HuH-7.5 (cell line): ENCODE measurements at places on chromosomes 3 and 15.

DNA sequence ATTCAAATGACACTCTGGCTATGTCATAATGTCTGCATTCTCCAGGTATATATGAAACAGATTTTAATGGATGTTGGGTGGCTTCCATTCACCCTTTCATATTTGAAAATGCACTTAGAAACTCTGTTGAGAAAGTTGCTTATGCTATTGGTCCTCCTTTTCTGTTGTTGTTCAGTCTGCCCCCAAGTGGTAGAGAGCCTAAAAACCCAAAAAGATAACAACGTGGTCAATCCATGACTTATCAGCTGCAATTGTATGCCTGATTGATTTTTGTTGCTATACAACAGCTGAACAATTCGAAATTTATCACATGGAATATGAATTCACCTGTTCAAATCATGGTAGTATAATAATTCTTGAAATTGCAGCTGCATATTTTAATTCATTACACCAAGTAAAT is 279.8 kb downstream of the ROBO2 start:
- no peak for DNase-seq

GRCh38 chr15:71627188-71627587 is 183.2 kb upstream of the NR2E3 start:
- DNase-seq = no peak

DNA sequence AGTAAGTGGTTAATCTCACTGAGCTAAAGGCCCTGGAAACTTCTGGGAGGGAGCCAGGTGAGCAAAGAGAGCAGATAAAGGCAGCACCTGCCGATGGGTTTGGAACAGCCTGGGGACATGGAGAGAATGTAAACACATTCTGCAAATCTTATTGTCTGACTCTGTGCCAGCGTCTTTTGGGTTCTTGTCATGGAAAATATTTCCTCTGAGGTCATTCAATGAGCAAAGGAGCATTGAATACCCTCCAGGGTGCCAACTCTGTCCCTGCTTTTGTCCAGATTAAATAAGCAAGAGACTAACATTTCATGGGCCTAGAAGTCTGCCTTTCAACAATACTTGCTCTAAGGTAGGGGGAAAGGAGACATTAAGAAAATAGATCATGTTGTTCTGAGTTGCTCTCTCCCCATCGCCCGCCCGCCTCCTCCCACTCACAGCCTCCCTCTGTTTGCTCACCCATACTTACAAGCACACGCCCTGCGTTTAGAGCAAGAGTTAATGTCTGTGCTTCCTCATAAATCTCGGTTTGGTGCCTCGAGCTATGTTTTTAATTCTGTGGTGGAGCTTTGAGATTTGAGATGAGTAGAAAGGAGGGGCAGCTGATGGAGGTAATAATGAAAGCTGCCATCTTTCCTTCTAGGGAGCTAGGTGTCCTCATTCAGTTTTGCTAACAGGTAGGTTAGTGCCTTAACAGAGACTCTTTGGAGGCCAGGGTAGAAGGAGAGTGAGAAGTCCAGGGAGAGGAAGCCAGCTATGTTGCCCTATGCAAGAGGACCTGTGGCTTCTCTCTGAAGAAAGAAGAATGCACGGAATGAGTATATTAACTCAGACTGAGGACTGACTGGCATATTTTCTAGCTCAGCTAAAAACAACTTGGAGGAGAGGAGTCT is 132.9 kb downstream of the TPRG1 start:
- no peak for DNase-seq

DNA sequence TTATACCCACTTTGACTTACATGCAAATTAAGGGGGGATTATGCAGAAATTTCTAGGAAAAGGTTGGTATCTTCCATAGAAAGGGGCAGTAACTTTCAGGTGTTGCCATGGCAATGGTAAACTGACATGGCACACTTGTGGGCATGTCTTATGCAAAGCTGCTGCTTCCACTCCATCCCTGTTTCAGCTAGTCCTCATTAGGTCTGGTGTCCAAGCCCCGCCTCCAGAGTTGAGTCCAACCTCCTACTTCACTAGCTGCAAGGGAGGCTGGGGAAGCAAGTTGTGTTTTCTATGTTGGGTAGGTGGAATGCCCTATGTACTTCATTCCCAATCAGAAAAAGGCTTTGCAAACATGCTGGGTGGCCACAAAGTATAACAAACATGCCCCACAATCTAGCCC is 14.7 kb upstream of the KLHL40 start:
- DNase-seq = no peak

GRCh38 chr15:74528876-74529275 is 12.1 kb upstream of the ARID3B start:
- no peak for DNase-seq

DNA sequence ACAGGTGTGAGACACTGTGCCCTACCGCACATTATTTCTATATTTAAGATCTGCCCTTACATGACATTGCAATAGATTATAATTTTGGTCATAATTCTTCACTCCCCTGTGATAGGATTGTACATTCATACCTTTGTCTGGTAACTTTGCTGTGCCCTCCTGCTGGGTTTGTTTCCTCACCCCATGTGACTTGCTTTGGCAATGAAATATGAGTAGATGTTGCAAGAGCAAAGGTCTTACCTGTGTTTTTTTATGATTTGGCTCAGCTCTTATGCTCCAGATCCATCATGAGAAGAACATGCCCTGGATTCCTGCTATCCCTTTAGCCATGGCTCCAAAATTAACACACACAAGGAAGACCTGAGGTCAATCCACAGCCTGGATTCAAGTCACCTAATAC is 137.7 kb upstream of the EOMES start:
- DNase-seq = no peak

- DNase-seq = no peak
These were observed 687.4 kb downstream of the EDEM1 start for GRCh38 chr3:5874931-5875341.

DNA sequence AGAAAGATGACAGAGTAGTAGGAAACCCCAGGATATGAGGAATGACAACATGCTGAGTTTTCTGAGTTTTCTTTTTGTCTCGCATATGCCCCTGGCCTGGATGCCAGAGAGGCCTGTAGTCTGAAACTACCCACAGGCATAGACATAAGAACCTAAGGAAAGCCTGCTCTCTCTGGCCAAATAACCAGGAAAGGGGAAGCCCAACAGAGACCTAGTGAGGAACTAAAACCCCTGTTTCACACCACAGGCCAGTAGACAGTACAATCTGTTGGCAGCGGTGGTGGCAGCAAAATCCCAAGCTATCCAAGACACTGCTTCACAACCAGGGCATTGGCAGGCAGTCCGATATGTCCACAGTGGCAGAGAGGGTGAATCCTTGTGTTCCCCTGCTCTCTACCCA is 55.0 kb upstream of the DCP1A start:
- DNase-seq = no peak

DNA sequence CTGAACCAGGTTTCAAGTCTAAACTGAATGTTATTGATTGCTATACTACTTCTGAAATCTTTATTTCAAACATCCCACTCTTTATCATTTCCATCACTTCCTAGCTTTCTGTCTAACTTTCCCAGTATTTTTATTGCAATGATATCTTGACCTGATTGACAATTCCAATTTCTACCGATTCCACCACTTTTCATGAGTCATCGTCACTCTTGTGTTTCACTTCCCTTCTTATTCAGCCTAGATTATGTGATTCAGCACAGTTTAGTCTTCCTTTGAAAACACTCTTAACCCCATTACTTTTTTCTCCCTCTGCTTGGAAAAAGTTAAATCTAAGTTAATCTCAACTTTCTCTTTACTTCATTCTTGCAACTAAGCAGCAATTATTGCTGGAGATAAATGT is 62.6 kb downstream of the SLC7A14 start:
- DNase-seq = no peak

- no peak for DNase-seq
These were observed 1256.5 kb downstream of the SI start for GRCh38 chr3:163821841-163822240.

GRCh38 chr3:156236556-156237260 is 116.3 kb downstream of the KCNAB1 start:
- DNase-seq = no peak

DNA sequence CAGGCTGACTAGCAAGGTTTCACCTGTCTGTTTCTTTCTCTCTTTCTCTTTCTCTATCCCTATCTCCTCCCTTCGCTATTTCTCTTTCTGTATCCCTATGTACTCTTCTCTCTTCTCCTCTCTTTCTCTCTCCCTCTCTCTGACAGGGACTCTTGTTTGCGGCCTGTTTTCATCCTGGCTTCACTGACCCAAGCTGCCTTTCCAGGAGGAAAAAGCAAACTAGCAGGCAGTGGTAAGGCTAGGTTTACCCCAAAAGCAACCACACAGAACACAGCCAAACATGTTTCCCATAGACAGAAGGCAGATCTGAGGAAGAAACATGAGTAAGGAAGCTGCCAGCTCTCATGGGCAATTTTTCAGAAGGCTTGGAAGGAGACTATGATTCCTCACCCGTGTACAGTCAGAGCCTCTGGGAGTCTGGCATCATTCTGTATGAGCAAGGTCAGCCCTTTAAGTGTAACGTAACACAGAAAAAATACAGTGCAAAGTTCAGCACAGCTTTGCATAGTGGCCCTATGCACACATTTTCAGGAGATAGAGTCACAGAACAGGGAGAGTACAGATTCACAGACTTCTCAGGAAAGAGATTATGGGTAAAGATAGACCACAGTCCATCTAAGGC is 61.0 kb downstream of the OCA2 start:
- DNase-seq = no peak

DNA sequence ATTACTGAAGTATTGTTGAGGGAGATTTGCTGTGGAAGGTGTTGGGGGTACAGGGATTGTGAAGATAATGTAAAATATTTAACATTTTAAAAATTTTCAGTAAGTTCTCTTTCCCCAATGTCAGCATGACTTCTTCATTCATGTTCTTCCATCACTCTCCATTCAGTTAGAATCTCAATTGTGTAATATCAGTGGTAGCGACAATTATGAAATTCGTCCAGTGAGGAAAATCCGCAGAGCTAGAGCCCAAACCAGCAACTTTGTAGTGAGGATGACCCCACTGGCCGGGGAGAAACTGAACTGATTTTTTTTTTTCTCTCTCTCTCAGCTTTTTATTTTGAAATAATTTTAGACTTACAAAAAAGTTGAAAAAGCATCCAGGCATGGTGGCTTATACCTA is 171.7 kb downstream of the PGPEP1L start:
- DNase-seq = no peak

- no peak for DNase-seq
These were observed 391.9 kb upstream of the THRB start for GRCh38 chr3:24886501-24886900.

GRCh38 chr3:181176601-181177000 is 187.1 kb upstream of the DNAJC19 start:
- DNase-seq = peak; percentile 13

DNA sequence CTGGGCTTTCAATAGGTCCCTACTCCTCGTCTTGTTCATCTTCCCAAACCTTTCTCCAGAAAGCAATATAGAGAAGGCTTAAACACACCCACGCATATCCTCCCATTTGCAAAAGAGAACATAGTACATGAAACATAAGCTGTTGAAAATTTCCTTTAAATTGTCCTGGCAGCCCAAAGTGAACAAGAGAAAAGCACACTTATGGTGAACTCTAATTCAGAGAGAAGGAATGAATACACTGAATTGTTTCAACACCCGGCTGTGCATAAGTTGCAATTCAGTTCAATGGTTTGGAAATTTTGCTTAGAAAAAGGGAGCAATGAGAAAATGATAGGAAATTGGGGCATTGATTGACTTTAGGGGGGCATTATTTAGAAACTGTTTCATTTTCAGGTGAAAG is 202.6 kb downstream of the TIGIT start:
- no peak for DNase-seq

GRCh38 chr3:59919586-59919985 is 869.8 kb upstream of the CFAP20DC start:
- DNase-seq = no peak

DNA sequence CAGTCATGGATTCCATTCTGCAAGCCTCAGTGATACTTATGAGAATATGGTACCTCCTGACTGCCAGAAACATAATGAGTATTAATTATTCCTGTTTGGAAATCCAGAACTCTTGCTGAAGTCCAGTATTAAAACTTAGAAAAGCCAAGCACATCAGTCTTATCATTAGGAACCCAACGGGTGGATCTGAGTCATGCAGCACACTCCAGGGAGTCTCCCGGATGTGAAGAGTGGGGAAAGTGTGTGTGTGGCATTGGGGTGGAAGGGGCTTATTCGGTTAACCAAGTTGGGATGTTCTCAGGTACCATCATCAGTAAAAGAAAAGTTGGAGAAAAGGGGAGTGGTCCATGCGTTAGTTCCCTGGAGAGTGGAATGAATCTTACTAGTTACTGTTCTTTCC is 181.1 kb downstream of the PLCL2 start:
- no peak for DNase-seq

- no peak for DNase-seq
These were observed 1045.0 kb downstream of the FHIT start for GRCh38 chr3:60206206-60206605.

DNA sequence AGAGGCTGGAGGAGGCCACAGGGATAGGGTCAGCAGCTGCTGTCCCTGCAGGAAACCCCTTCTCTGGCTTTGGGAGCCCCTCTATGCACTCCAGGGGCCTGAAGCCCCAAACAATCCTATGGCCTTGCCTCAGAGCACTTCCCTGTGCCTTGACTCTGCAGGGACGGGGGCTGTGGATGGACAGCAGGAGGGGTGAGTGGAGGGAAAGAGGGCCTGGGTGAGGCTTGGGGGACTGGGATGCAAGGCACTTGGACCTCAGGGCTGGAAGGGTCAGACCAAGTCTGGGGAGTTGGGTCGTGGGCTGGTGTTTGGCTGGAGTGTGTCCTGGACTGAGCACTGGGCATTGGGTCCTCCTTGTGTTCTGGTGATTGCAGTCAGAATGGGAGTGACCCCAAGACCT is 769.8 kb downstream of the EPHA3 start:
- DNase-seq = no peak

GRCh38 chr15:27705056-27705455 is 394.1 kb downstream of the OCA2 start:
- DNase-seq = no peak

GRCh38 chr3:123618768-123619484 is 34.1 kb upstream of the HACD2 start:
- no peak for DNase-seq

- no peak for DNase-seq
These were observed 25.5 kb downstream of the RARB start for GRCh38 chr3:25453619-25454004.

- no peak for DNase-seq
These were observed 75.8 kb upstream of the WDR72 start for GRCh38 chr15:53835309-53835708.

DNA sequence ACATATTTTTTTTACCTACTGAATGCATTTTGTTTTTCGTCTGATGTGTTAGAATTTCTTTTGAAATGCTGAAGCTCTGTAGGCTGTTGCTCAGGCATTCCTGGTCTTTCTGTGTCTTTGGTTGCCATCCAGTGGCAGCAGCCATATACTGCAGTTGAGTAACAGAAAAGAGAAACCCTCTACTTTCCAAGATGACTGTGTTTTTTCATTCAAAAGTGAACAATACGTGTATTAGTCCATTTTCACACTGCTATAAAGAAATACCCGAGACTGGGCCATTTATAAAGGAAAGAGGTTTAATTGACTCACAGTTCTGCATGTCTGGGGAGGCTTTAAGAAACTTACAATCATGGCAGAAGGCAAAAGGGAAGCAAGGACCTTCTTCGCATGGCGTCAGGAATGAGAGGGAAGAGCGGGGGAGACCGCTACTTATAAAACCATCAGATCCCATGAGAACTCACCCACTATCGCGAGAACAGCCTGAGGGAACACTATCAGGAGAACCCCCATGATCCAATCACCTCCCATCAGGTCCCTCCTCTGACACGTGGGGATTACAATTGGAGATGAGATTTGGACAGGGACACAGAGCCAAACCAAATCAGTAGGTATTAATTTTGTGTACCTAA is 4.7 kb upstream of the GOLGA8B start:
- peak; percentile 44 for DNase-seq
